ENCODE measurements at places on chromosomes 5 and 9. TPM values are rescaled to one million over a fixed set of nuclear protein-coding genes. Genes with fewer than 3 reads are reported as not detected.

DNA sequence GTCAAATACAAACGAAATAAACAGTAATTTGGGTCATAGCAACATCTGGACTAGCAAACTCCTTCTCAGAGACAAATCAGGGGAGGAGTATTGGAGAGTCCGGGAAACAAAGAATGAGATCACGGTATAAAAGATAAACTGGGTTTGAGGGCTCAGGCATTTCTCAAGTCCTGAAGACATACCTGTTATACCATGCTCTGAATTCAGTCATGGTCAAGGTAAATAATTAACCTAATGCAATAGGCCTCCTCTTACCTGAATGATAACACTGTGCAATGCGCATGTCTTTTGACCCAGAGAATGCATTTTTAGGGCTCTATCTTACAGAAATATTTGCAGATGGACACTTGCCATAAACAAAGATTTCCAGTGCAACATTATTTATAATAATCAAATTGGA lies 31.9 kb upstream of the SPDL1 start:
- no peak for DNase-seq

DNA sequence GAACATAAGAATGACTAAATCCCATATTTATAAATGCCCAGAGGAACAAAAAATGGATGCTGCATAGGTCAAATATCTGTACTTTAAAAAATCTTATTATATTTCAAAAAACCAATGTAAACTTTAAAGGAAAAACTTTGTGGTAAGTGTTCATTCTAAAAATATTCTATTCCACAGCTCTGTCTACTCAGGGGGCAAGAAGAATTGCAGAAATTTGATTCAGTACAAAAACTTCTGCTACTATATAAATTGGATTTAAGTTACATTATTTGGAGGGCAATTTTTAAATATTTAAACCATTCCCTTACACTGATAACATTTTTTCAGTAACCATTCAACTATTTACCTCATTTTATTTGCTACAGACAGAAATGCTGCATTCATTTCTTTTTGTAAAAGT lies 32.1 kb downstream of the NFIB start:
- DNase-seq, result no peak

DNA sequence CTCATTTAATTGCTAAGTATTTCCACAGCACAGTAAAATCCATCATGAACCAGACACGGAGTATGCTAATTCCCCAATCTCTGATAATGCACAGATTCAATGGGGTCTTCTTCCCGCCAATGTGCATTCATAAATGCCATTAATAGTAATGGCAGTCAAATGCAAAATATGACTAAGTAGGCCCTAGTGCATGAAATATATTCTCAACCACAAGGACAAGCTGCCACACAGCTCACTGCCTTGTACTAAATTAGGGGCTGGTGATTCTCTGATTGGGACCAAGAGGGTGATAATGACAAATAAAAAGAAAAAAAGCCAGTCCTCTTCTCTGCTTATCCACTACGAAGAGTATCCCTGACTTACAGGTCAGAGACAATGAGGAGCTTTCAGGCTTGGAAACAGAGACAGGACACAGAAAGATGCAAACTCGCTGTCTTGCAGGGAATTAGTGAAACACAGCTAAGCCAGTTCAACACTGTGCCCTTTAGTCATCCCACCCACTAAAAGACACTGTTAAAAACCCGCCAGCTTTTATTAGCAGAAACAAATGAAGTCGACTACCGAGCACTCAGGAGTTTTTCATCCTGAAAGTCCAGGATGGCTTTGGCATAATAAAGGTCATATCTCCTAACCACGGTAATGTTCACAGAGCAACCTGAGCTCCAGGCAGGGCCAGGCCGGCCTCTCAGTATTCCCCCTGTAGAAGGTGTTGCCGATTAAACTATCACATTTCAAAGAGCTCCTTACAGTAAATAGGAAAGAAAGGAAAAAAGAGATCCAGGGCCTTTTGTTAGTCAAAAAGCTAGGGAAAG lies 148.1 kb downstream of the EBF1 start:
- no peak for DNase-seq

DNA sequence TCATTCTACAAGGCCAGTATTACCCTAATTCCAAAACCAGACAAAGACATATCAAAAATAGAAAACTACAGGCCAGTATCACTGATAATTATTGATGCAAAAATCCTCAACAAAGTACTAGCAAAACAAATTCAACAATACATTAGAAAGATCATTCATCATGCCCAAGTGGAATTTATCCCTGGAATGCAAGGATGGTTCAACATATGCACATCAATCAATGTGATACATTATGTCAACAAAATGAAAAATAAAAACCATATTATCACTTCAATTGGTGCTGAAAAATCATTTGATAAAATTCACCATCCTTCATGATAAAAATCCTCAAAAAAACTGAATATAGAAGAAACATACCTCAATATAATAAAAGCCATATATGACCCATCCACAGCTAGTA lies 115.2 kb upstream of the SLC27A6 start:
- no peak for DNase-seq

GABRP gene
- not detected for total RNA-seq

- DNase-seq, result no peak
Measured at GRCh38 chr5:175664723-175665122, 6.9 kb downstream of the HRH2 start.

- no peak for DNase-seq
Measured at GRCh38 chr9:13063880-13064459, 215.5 kb downstream of the MPDZ start.

All from HFFc6 (cell line).